ENCODE measurements at places on chromosomes 6 and 20.

DNA sequence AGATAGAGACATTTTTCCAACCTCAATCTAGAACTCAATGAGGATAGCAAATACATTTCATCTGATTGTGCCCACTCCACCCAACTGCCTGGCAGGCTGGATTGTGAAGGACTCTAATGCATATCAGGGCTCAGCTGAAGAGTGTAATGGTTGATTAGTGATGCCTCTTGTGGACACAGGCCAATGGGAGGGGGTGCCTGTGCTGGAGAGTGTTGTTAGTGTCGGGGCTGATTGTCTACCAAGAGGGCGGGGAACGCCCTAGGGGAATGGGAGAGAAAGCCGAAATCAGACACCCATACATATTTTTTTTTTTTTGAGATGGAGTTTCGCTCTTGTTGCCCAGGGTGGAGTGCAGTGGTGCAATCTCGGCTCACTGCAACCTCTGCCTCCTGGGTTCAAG is 103.7 kb upstream of the SALL4 start:
- no peak for DNase-seq

DNA sequence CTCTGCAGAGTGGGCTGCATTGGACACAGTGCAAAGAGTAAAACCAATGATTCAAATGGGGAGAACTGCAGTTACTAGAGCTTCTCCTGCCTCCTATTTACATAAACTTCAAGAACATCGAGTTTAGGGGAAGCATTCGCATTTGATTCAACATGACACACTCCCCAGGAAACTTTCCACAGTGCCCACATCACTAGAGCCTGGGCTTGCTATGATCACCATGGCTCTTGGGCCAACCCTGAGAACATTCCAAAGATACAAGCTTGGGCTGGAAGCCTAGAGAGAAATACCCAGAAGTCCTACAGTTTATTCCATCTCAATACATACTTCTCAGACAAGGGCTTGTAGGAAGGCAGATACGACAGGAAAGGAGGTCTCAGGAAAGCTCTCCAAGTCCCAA is 337.9 kb downstream of the CD83 start:
- peak; percentile 30 for DNase-seq

GRCh38 chr20:46289432-46289831 is 18.9 kb downstream of the CDH22 start:
- no peak for DNase-seq

DNA sequence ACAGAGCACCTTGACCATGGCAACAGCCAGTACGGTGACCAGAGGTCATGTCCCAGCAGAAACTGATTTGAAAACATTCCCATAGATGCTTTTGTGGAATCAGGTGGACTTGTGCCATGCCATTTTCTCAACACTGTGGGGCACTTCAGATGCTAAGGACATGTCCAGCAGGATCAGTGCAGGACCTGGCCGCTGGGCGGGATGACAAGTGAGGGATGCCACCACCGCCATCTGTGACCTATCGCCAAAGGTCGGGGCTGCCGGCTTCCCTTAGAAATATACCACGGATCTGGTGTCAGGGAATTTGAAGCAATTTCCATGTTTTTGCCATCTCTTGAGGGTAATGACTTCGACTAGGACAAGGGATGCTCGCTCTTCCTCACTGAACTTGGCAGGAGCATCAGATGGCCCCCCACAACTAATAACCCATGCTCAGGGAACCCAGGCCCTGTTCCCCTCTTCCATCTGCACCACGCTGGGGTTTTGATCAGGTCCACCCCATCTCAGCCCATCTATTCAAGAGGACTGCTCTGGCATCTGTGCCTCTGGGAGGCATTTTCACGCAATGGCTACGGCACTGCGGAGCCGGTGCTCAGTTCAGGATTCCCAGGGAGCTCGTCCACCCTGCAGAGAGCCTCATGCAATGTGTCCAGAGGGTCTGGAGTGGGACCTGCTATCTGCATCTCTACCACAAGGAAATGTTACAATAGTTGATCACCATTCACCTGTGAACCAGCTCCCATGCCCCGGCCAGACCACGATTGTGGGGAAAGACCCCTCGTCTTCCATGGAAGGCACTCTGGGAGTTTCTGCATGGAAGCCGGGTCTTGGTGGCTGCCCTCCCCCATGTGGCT is 302.6 kb downstream of the TAF4 start:
- DNase-seq: no peak

DNA sequence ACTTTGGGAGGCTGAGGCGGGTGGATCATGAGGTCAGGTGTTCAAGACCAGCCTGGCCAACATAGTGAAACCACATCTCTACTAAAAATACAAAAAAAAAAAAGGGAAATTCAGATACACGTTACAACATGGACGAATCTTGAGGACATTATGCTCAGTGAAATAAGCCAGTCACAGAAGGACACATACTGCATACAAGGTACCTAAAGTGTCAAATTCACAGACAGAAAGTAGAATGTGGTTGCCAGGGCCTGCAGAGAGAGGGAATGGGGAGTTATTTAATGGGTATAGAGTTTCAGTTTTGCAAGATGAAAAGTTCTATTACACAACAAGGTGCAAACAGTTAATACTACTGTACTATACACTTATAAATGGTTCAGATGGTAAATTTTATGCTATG is 75.1 kb downstream of the SNX5 start:
- no peak for DNase-seq

GRCh38 chr20:33531047-33531877 is 41.4 kb downstream of the CBFA2T2 start:
- DNase-seq: no peak

- DNase-seq: no peak
Measured at GRCh38 chr6:108801366-108801765, 46.9 kb upstream of the ARMC2 start.

- peak; percentile 58 for DNase-seq
Measured at GRCh38 chr6:87742106-87742505, 40.1 kb upstream of the AKIRIN2 start.

DNA sequence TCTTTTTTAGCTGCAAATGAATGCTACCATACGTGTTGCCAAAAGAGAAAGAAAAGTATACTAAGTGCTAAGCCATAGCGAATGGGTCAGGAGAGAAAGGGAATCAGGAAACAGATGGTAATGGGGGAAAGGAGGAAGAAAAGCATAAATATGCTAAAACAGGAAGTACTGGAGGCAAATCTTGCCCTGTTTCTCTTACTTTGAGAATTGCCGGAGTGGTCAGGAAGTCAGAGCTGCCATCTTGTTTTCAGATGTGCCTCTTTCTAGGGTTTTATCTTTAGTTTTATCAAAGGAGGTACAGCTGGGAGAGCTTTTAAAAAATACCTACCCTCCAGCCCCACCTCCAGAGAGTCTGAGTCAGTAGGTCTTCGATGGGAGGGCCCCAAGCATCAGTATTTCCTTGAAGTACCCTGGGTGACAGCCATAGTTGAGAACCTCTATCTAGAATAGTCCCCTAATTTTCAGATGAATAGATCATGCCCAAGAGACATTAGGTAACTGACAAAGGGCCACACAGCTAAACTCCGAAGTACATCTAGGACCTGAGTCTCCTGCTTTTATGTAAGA is 193.3 kb downstream of the CLIC5 start:
- DNase-seq: peak; percentile 61

Data from activated T-cell treated with anti-CD3 and anti-CD28 coated beads, Interleukin-2, amount 50 U/mL, for 48 hours (primary cell).